ENCODE measurements at places on chromosomes 12 and 14. TPM values are rescaled to one million over a fixed set of nuclear protein-coding genes. Genes with fewer than 3 reads are reported as not detected.
A peak's percentile ranks its signal among the peaks of the same experiment; 100 is the strongest.

DNA sequence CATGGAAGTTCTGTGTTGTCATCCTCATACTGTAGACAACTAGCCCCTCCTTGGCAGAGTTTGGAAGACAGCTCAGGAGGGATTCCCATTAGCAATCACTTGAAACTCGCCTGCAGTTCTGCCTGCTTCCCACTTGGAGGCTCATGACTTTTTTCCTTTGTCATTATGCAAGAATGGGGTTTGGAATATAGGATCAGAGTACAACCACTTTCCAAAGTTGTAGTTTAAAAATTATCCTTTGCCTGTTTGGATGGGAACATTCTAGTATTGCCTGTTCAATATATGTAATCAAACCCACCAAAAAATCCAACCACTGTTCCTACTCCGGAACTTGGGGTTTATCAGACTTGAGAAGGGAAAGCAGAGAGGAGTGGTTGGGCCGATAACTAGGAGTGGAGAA, 2.1 kb upstream of the GPD1 start:
- peak; percentile 81 for DNase-seq

DNA sequence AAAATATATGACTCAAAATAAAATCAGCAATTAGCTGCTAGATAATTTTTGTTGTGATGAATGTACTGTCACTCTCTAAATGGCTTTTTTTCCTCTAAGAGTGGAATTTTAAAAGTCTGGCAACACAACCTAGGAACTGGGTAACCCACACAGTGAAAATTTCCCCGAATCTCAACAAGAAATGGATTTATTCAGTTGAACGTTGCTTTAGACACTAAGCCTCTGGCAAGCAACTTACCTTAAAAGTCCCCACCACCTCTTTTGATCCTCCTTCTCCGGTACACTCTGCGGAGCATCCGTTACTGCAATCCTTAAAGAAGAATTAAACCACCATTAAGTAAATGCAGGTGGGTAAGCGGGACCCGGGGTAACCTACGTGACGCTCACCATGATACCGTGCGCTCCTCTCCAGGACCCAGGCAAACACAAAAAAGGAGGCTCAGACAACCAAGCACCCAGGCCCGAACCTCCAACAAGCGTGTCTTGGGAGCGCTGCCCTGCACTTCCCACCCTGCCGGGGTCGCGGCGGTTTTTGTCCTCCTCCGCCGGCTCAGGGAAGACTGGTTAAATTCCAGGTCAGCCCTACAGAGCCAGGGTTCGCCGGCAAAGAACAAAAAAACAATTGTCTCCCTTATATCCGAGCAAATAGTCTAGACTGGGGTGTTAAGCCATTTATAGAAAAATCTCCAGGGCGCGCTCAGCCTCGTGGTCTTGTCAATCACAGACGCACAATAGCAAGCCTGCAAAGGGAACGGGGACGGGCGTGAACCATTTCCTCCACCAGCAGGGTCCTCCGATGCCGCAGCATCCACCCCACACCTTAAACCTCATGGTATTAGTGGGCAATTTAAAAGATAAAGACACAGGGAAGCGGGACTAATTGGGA, 47.1 kb downstream of the BCAT1 start:
- DNase-seq: no peak

DNA sequence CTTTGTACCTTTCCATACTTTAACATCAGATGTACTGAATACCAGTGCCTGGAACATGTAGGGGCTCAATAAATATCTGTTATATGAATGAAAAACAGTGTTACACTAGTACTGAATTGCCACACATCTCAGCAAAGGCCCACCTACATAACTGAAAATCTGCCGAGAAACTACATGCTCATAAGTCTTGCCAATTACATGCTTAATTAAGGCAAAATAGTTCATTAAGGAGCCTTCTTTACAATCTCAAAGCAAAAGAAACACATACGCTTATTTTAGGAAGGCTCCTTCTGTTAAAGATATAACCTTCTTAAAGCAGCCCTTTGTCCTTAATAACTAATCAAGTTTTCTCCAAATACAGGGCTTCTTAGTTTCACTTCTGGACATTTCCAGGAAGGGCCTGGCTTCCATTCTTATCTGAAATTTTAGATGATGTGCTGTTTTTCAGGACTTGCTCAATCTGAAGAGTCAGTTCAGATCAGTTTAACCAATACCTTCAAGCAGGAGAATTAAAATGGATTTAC, 11.5 kb downstream of the LIMA1 start:
- DNase-seq: peak; percentile 55

DNA sequence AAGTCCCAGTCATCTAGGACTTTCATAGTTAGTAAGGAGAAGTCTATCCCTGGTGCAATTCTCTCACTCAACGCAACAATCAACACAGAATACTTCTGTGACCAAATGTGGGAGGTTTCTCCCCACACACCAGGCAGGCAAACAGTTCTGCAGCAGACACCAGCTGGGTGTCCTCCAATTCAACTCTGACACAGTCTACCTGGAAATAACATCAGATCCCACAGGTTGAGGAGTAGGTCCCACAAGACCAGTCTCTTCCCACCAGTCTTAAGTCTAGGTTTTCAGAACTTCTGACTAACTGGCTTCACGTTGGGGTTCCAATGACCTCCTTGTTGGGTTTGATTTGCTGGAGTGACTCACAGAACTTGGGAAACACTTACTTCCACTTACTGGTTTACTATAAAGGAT, 14.8 kb downstream of the ACOT6 start:
- peak; percentile 30 for DNase-seq

GRCh38 chr12:131441060-131441396, 269.9 kb upstream of the SFSWAP start:
- DNase-seq: no peak

GRCh38 chr14:76501156-76501720, 125.3 kb downstream of the ESRRB start:
- no peak for DNase-seq

- no peak for DNase-seq
These were observed 5.0 kb downstream of the CCND2 start for GRCh38 chr12:4278329-4279197.

- DNase-seq: no peak
These were observed 21.5 kb downstream of the RASSF9 start for GRCh38 chr12:85814741-85815140.

GRCh38 chr14:72925815-72926291, 411 bp upstream of the DCAF4 start:
- no peak for DNase-seq

- no peak for DNase-seq
These were observed 1221.0 kb downstream of the AACS start for GRCh38 chr12:126286203-126286602.

DNA sequence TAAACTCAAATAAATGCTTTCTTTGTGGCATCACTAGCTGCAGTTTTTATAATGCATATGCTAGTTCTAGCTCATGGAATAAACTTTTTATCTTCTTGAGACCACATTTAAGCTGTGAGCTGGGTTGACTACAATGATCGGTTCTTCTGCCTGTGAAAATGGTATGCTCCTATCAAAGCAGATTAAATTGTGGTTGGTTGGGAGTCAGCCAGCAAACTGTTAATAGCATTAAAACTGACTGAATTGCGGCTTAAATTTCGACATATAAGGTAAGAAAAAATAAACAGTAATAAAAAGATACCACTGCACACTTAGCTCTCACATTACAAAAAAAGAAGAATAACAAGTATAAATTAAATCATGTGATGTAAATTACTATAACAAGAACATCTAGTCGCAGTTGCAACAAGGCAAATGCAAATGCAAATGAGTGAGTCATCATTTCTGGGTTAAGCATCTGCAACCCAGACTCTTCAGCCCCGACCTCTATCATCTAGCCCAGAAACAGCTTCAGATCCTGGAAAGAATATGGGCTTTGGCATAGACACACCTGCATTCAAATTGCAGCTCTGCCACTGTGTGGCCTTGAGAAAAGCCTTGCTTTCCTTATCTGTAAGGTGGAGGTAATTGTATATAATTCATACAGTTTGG, 19.8 kb upstream of the DHRS7 start:
- peak; percentile 22 for DNase-seq

DNA sequence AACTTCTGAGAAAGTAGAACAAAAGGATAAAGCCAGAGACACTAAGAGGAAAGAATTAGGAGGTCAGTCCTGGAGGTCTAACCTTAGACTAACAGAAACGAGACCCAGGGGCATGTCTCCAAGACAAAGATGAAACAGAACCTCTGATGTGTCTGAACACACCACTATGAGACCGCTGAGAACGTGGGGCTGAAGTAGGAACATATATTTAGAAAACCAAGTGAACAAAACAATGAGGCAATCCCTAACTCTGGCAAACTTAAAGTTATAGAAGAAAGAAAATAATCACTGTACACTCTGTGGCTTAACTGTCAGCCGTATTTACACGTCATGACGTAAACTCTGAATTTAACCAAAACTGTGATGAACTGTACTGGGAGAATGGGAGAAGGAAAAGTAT, 17.9 kb downstream of the KCTD10 start:
- DNase-seq: peak; percentile 49

DNA sequence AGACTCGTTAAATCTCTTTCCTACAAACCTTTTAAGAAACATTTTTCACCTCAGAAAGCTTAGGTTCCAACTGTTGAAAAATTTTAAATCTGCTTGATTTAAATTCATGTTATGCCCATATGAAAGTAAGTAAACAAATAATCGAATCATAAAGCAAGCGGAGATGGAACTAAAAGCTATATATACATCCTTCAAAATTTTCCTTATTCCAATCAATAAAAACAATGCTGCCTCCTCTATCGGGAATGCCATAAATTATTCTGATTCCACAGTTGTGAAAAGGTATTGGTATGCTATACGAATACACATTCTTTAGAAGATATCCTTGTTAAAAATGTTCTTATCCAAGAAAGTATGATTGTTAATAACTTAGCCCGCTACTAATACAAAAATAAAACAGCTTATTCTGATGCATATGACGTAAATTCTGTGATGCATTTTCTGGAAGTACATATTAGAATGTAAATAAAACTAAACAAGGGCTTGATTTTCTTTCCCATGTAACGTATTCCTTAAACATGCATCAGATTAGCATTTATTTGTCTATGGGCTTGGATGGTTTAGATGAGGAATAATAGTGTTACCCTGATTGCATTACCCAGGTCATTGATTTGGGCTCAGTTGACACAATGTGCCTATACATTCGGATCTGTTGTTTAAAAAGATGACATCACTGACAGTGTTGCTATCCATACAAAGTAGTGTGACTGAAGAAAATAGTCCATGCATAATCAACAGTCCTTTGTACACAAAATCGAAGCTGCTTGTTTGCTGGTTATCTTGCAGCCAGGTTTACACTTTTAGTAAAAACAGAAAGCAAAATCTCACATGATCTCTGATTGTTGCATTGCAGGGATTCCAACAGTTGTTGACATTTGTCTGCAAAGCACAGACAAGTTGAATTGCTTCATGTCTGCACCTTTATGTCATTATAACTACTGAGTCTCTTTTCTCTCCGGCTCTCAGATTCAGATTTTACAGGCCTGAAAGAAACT, 656 bp upstream of the DTD2 start:
- DNase-seq: no peak

DNA sequence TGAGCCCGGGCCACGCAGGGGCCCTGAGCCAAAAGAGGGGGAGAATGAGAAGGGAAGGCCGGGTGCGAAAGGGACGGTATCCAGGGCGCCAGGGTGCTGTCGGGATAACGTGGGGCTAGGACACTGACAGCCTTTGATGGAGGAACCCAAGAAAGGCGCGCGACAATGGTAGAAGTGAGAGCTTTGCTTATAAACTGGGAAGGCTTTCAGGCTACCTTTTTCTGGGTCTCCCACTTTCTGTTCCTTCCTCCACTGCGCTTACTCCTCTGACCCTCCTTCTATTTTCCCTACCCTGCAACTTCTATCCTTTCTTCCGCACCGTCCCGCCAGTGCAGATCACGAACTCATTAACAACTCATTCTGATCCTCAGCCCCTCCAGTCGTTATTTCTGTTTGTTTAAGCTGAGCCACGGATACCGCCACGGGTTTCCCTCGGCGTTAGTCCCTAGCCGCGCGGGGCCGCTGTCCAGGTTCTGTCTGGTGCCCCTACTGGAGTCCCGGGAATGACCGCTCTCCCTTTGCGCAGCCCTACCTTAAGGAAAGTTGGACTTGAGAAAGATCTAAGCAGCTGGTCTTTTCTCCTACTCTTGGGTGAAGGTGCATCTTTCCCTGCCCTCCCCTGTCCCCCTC, 3.0 kb downstream of the SSTR1 start:
- peak; percentile 87 for DNase-seq

GRCh38 chr12:26323673-26324072, 128.3 kb downstream of the SSPN start:
- no peak for DNase-seq

DNA sequence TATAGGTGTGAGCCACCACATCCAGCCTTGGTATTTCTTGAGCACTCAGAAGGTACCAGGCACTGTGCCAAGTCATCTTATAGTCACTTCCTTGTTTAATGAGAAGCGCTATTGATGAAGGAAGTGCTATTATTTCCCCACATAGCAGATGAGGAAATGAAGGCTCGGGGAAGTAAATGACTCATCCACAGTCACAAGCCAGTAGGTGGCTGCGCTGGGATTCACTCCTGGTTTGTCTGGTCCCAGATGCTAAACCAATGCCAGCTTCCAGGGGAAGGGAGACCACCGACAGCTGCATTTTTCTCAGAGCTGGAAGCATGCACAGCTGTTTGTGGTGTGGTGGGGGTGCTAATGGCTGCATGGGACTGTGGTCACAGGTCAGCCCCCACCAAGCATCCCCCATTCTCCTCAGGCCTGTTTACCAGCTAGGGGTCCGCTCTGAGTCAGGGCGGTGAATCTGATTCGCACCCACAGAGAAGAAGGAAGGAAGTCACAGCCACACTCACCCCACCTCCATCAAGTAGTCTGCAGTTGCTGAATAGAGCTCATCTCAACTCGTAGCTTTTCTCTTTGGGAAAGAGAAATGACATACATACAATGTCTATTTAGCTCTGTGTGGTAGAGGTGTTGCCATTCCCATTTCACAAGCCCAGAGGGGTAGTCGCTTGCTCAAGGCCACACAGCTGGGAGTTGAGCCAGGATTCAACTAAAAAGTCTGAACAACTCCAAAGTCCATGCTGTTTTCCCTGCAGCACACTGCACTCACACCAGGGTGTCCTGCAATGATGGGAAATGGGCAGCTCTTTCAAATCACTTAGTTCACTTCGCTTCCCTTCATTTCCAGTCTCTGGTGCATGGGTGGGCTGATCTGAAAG, 6.3 kb upstream of the LTBP2 start:
- DNase-seq: peak; percentile 85

DNA sequence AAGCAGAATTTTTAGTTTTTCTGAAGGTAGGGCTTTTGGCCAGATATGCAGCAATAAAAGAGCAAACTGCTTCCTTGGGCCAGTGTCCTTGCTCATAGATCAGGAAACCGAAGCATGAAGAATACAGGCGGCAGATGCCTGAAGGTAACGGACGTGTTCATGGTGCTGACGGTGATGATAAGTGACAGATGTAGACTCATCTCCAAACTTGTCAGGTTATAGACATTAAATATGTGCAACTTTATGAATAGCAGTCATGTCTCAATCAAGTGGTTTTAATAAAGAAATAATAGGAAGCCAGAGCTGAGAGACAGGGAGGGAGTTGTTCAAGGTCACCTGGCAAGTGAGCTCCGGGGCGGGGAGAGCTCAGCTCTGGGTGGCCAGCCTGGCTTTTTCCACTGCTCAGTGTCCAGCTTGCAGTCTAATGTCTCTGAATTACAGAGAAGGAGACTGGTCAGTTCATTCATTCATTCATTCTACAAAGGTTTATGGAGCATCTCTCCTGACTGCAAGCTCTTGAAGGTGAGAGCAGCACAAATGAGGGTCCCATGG, 1.0 kb downstream of the SERPINA5 start:
- no peak for DNase-seq

GRCh38 chr12:68364893-68365725, 32.9 kb upstream of the MDM1 start:
- DNase-seq: peak; percentile 99

Gene SCNN1A
- not detected for total RNA-seq

Gene DBX2
- total RNA-seq: not detected

Gene WIF1
- not detected for total RNA-seq

Gene PTPRB
- 4.4 TPM for total RNA-seq

Gene ACOT6
- not detected for total RNA-seq

Gene AKAP5
- total RNA-seq: 0.89 TPM

Gene NGB
- total RNA-seq: not detected
